ENCODE measurements at places on chromosomes 3 and 15.
A peak's percentile ranks its signal among the peaks of the same experiment; 100 is the strongest.

- no peak for DNase-seq
Observed at GRCh38 chr15:99487337-99487730, 78.5 kb upstream of the MEF2A start.

DNA sequence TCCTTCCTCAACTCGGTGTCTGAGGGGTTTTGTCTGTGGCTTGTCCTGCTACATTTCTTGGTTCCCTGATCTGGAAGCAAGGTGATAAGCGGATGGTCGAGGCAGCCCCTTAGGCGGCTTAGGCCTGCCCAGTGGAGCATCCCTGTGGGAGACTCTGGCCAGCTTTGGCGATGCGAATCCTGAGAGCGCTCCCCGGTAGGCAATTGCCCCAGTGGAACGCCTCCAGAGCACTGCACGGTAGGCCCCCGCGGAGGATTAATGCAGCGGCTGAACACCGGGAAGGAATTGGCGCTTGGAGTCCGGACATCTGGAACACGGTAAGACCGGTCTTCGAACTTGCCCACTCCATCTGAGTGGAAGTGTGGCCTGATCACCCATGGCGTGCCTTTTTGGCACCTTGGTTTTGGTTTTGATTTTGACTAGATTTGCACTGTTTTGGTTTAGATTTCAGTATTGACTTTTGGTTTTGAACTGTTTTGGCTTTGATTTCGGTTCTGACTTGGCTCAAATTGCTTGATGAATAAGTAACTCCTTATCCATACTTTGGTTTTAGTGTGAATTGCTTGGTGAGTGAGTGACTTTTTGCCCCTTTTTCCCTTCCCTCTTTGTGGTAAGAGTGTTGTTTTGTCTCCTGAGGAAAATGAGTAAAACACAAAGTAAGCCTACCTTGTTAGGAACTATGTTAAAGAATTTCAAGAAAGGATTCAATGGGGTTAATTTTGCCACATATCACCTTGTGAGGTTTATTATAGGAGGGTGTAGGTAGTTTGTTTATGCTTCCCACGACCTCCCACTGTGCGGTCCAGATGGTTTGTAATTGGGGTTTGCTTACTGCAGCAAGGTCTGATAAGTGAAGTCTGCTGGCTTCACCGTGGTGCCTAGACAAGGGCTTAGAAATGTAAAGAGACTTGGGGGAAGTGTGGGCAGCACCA, 27.1 kb upstream of the GPR156 start:
- no peak for DNase-seq

- peak; percentile 89 for DNase-seq
Observed at GRCh38 chr15:93929375-93930094, 301.8 kb upstream of the MCTP2 start.

DNA sequence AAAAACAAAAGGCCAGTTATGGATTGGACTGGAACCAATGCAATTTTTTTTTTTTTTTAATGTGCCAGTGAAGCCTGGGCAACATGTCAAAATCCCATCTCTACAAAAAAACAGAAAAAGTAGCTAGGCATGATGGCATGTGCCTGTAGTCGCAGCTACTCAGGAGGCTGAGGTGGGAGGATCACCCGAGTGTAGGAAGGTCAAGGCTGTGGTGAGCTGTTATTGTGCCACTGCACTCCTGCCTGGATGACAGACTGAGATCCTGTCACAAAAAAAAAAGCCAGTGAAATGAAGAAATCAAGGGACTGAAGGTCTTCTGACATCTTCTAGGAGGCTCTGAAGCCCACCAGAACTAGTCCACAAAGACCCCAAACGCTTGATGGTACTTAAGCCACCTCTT, 101.2 kb downstream of the IQSEC1 start:
- no peak for DNase-seq

GRCh38 chr3:138829886-138830510, 4.7 kb downstream of the PIK3CB start:
- no peak for DNase-seq

DNA sequence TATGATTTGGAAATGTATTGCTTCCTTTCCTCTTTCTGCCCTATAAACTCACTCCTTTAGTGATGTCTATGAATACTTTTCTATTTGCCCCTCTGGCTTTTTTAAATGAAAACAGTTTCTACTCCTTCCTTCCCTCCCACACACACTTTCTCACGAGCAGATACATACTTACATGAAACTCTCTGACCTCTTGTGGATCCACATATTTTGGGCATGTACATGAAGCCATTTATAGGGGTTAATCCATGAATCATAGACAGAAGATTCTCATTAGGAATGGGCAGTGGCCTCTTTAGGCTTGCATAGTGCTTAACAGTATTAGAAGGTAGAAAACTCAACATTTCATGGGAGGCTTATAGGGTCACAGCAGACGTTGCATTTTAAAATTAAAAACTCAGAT, 24.8 kb downstream of the ANAPC13 start:
- DNase-seq, result peak; percentile 96

DNA sequence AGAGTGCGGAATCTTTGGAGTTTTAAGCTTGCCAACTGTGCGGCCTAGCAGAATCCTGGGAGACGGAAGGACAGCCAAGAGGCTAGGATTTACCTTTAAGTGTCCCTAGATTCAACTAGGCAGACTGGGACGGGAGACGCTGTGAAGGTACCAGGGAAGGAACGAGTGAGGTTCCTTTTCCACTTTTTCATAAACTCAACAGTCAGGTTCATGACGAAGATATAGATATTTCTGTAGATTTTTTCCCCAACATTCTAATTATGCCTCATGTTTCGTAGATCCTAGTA, 564 bp upstream of the GABPB1 start:
- no peak for DNase-seq

DNA sequence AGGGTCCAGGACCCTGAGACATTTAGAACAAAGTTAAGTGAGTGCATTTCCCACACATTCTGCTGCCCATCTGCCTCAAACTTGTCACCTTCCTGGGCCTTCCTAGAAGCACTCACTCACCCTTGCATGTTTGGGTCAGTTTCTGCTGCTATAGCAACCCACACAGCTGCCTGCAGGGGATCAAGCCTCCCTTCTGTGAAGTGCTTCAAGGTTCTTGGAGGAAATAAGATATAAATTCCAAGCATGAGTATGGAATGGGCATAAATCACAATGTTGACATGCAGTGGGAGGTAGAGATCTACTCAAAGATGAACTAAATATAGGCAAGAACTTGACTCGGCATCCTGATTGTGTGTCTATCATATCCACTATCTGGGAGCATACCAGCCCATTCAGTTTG, 140.4 kb downstream of the SLC9A9 start:
- no peak for DNase-seq

All from HFFc6 (cell line).